ENCODE measurements at places on chromosomes 7 and 10. TPM values are rescaled to one million over a fixed set of nuclear protein-coding genes. Genes with fewer than 3 reads are reported as not detected.

GRCh38 chr10:120156614-120157274, 264.2 kb downstream of the SEC23IP start:
- no peak for DNase-seq
- no peaks in the 10 kb centered on the region for H3K36me3 ChIP-seq
- H3K4me3 ChIP-seq, result no peak overlapping the region

GRCh38 chr10:98202378-98202777, 65.6 kb downstream of the LOXL4 start:
- no peaks in the 10 kb centered on the region for H3K36me3 ChIP-seq
- H3K4me1 ChIP-seq, result no peaks in the 10 kb centered on the region
- H3K27ac ChIP-seq, result no peak overlapping the region

DNA sequence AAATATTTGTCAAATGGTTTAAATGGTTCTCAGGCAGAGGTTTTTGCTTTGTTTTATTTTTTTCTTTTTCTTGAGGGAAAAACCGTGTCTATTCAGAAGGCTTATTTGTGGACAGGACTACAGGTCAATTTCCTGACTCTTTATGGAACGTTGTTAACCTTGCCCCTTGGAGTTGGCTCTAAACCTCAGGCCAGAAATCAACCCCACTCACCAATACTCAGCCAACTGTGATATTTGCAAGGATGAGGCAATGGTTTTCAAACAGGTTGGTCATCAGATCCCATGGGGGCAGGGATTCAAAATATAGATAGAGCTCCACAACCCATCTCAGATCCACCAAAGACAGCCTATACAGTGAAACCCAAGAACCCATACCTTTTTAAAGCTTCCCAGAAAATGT, 10.2 kb downstream of the PDLIM1 start:
- no peak overlapping the region for H3K4me3 ChIP-seq
- peaks cover 9% of the 10 kb centered on the region for H3K4me1 ChIP-seq
- no peaks in the 10 kb centered on the region for H3K36me3 ChIP-seq
- H3K27me3 ChIP-seq, result no peaks in the 10 kb centered on the region
- DNase-seq, result no peak

DNA sequence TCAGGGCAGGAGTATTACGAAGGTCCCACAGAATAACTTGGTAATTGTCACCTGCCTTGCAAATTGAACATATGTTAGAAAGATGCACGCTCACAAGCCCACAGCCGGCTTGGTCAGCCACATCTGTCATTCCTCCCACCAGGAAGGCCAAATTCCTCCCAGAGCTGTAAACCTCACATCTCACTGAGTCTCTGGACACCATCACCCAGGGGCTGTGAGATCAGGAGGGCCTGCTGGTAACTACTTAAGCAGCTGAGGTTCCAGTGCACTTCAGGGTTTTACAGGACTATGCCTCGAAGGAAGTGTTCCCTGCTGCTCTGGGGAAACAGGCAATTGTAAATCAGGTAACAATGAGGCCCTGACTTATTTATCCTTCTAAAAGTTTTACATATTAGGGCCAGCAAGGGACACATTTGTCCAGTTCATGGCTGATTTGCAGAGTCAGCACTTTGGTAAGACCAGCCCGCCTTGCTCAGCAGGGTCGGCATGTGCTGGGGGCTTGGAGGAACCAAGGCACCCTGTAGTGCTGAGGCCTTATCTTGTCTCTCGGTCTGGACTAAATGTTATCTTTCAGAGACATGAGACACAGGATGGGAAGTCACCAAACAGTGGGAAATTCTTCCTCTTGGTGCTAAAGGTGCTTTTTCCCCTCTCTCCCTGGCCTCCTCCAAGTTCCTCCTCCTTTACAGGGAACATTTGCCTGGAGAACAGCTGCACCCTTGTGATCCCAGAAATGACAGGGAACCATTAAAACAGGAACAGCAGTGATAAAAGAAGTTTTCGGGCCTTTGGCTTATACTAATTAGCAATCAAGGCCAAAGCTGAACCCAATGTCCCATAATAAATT, 34.3 kb downstream of the PYROXD2 start:
- H3K36me3 ChIP-seq, result peaks cover 3% of the 10 kb centered on the region
- H3K4me1 ChIP-seq, result no peaks in the 10 kb centered on the region
- H3K4me3 ChIP-seq, result no peak overlapping the region

GRCh38 chr10:79588800-79589199, 21.9 kb upstream of the SFTPA1 start:
- no peak overlapping the region for H3K4me3 ChIP-seq
- H3K27ac ChIP-seq, result no peak overlapping the region
- no peak for DNase-seq
- H3K27me3 ChIP-seq, result no peaks in the 10 kb centered on the region

JAZF1 gene
- 23.8 TPM for total RNA-seq

GRCh38 chr7:12623885-12624498, 53.5 kb downstream of the SCIN start:
- no peak overlapping the region for H3K4me3 ChIP-seq
- no peak for DNase-seq
- no peaks in the 10 kb centered on the region for H3K27me3 ChIP-seq
- no peak overlapping the region for H3K27ac ChIP-seq

DNA sequence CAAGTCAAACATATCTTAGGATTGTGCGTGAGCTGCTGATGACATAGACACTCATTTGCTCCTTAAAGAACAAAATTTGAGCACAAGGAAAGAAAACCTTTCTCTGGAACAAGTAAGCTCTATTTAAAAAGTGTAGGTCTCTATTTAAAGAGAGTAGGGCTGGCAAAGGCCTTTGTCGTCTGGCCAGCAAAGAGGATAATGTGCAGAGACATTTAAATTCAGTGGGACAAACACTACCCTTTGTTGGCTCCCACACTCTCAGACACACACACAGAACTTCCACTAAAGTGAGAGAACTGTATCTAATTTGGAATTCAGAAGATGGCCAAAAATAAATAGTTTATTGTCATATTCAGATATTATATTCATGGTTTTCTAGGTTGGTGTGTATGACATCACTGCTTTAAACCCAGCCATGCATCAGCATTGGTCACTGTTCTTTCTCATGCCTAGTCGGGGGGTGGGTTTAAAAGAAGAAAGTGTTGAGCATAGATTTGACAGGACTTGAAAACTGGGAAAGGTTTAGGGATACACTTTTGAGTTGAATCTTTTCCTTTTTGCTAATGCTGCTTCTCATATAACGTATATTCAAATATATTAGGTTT, 49.5 kb upstream of the HDAC9 start:
- no peaks in the 10 kb centered on the region for H3K4me1 ChIP-seq
- no peak overlapping the region for H3K27ac ChIP-seq
- H3K4me3 ChIP-seq, result no peak overlapping the region
- no peak for DNase-seq
- H3K27me3 ChIP-seq, result no peaks in the 10 kb centered on the region

WEE2 gene
- total RNA-seq, result not detected

CCL24 gene
- total RNA-seq, result 2.4 TPM

- peak overlapping the region; percentile 11 for H3K4me3 ChIP-seq
- no peaks in the 10 kb centered on the region for H3K36me3 ChIP-seq
- no peak overlapping the region for H3K27ac ChIP-seq
Observed at GRCh38 chr10:99329554-99330346, 594 bp downstream of the CNNM1 start.

- peak; percentile 82 for DNase-seq
- H3K27ac ChIP-seq, result peak overlapping the region; percentile 73
- no peak overlapping the region for H3K4me3 ChIP-seq
- no peaks in the 10 kb centered on the region for H3K27me3 ChIP-seq
- H3K36me3 ChIP-seq, result no peaks in the 10 kb centered on the region
- no peaks in the 10 kb centered on the region for H3K4me1 ChIP-seq
Observed at GRCh38 chr10:29535012-29535777, 99.6 kb downstream of the SVIL start.

ADCY1 gene
- 5.8 TPM for total RNA-seq

SAP25 gene
- 2.1 TPM for total RNA-seq

SLC18A3 gene
- not detected for total RNA-seq

- H3K36me3 ChIP-seq, result no peaks in the 10 kb centered on the region
- no peak overlapping the region for H3K27ac ChIP-seq
- DNase-seq, result no peak
- H3K4me1 ChIP-seq, result peaks cover 15% of the 10 kb centered on the region
Observed at GRCh38 chr10:22624287-22624738, 90.1 kb downstream of the PIP4K2A start.

- no peaks in the 10 kb centered on the region for H3K4me1 ChIP-seq
- no peaks in the 10 kb centered on the region for H3K36me3 ChIP-seq
- DNase-seq, result no peak
- no peak overlapping the region for H3K27ac ChIP-seq
- H3K27me3 ChIP-seq, result no peaks in the 10 kb centered on the region
- no peak overlapping the region for H3K4me3 ChIP-seq
Observed at GRCh38 chr10:105952153-105952552, 1212.4 kb downstream of the SORCS1 start.

ICA1 gene
- total RNA-seq, result 15.9 TPM

DNA sequence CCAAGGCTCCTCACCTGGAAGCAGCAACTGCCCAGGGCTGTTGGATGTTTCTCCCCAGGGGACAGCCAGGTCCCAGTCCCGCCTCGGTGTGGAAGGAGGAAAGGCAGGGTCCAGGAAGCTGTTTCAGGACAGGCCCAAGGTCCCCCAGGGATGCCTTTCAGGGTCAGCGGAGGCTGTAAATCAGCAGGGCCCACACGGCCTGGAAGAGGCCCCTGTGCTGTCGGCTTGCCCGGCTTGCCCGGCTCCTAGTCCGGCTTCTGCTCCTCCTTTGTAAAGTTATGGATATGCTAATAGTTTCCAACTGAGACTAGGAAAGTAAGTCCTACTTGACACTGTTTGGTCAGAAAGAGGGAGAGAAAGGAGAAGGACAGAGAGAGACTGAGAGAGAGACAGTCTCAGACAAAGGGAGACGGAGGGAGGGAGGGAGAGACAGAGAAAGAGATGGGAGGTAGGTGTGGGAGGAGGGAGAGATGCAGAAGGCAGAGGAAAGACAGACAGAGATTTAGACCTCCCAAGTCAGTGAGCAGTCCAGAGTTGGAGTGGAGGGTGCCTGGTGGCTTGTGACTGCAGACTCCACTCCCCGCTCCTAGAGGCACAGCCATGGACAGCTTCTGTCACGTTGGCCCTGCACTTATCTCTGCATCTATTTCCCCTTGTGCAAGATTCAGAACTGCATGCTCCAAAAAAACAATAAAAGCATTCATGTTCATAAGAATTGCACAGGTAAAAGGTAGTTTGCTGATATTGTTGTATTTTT, 10.5 kb downstream of the IKZF1 start:
- no peaks in the 10 kb centered on the region for H3K4me1 ChIP-seq
- no peak overlapping the region for H3K27ac ChIP-seq
- H3K27me3 ChIP-seq, result no peaks in the 10 kb centered on the region
- no peaks in the 10 kb centered on the region for H3K36me3 ChIP-seq

GRCh38 chr7:133040178-133040577, 41.7 kb downstream of the CHCHD3 start:
- no peaks in the 10 kb centered on the region for H3K36me3 ChIP-seq
- H3K27ac ChIP-seq, result no peak overlapping the region
- DNase-seq, result no peak
- no peaks in the 10 kb centered on the region for H3K27me3 ChIP-seq
- no peak overlapping the region for H3K4me3 ChIP-seq

- H3K4me3 ChIP-seq, result no peak overlapping the region
- peaks cover 4% of the 10 kb centered on the region for H3K4me1 ChIP-seq
- DNase-seq, result peak; percentile 76
- H3K27ac ChIP-seq, result no peak overlapping the region
Observed at GRCh38 chr10:26044141-26044749, 110.2 kb downstream of the MYO3A start.

DNA sequence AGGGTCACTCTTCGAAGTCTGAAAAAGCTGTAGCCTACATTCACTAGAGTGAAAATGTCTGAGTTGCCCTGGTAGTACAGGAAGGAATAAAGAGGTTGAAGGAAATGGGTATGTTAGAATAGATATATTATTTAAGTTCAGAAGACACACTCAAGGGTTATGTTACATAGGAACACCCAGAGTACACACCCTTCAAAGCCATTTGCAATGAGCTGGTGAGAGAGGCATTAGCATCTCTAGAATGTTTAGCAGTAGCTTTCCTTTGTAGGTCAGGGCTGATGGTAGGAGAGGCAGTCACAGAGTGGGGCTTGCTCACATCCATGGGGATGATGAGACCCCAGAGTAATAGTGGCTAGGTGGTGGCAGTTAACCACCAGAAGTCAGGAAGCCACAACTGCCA, 221.2 kb downstream of the SLC25A13 start:
- H3K36me3 ChIP-seq, result no peaks in the 10 kb centered on the region
- no peaks in the 10 kb centered on the region for H3K4me1 ChIP-seq
- no peak overlapping the region for H3K27ac ChIP-seq

GRCh38 chr7:135434047-135434446, 75.9 kb downstream of the CNOT4 start:
- DNase-seq, result no peak
- H3K27me3 ChIP-seq, result no peaks in the 10 kb centered on the region
- H3K36me3 ChIP-seq, result no peaks in the 10 kb centered on the region

ZSCAN21 gene
- 7.9 TPM for total RNA-seq

DNA sequence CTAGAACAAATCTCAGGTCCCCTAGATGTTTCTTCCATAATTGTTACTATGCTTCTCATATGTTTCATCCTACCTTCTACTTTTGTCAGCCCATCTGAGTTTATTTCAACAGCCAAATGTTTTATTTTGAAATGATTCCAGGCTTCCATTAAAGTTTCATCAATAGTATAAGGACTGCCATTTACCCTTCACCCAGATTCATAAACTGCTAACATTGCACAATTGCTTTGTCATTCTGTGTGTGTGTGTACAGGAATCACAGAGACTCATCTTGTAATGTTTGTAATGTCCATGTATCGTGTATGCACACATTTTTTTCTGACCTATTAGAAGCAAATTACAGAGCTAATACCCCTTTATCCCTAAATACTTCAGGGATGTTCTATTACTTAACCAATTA, 25.5 kb downstream of the MMRN2 start:
- no peaks in the 10 kb centered on the region for H3K36me3 ChIP-seq
- no peaks in the 10 kb centered on the region for H3K27me3 ChIP-seq
- DNase-seq, result no peak
- no peaks in the 10 kb centered on the region for H3K4me1 ChIP-seq
- H3K4me3 ChIP-seq, result no peak overlapping the region

DNA sequence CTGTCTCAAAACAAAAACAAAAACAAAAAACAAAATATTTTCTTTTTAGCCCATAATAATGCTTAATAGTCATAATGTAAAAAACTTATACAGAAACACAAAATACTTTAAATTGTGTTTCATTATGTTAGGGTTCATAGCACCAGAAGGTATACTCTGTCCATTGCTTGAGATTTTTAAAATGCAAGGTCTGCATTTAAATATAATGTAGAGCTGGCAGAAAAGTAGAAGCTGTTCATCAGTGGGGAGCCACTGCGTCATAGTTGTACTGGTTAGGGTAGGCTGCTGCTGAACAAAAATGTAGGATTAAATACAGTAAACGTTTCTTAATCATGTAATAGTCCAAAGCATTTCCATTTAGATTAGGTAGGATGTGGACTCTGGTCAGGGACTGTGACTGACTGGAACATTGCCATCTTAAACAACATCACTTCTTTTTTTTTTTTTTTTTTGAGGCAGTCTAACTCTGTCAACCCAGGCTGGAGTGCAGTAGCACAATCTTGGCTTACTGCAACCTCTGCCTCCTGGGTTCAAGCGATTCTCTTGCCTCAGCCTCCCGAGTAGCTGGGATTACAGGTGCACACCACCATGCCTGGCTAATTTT, 85.2 kb downstream of the ANKIB1 start:
- H3K4me3 ChIP-seq, result no peak overlapping the region
- H3K4me1 ChIP-seq, result no peaks in the 10 kb centered on the region
- H3K27ac ChIP-seq, result no peak overlapping the region
- H3K27me3 ChIP-seq, result no peaks in the 10 kb centered on the region
- DNase-seq, result no peak
- H3K36me3 ChIP-seq, result no peaks in the 10 kb centered on the region

All from aorta (tissue), 5 donors.